Stimulated activated CD8-positive, alpha-beta memory T cell treated with anti-CD3 and anti-CD28 coated beads, Interleukin-7, amount 100 ng/mL, for 48 hours (primary cell): ENCODE measurements at places on chromosomes 11 and 22.

- no peak for DNase-seq
Measured at GRCh38 chr11:73978576-73979086, 4.0 kb downstream of the UCP2 start.

- DNase-seq = no peak
Measured at GRCh38 chr11:130043575-130043974, 26.1 kb upstream of the APLP2 start.

- no peak for DNase-seq
Measured at GRCh38 chr22:32800158-32800882, 1.2 kb upstream of the TIMP3 start.

- DNase-seq = no peak
Measured at GRCh38 chr11:19918302-19919049, 205.8 kb downstream of the NAV2 start.

- no peak for DNase-seq
Measured at GRCh38 chr11:113538451-113539412, 63.5 kb upstream of the DRD2 start.

GRCh38 chr11:100472727-100473389, 214.2 kb upstream of the ARHGAP42 start:
- DNase-seq = no peak

GRCh38 chr22:40631925-40632324, 4.6 kb downstream of the MRTFA start:
- DNase-seq = no peak

GRCh38 chr22:43562843-43563242, 151.0 kb downstream of the MPPED1 start:
- no peak for DNase-seq

GRCh38 chr11:127627204-127627603, 626.6 kb upstream of the KIRREL3 start:
- DNase-seq = no peak

GRCh38 chr11:66934950-66935779, 23.0 kb downstream of the PC start:
- DNase-seq = no peak

DNA sequence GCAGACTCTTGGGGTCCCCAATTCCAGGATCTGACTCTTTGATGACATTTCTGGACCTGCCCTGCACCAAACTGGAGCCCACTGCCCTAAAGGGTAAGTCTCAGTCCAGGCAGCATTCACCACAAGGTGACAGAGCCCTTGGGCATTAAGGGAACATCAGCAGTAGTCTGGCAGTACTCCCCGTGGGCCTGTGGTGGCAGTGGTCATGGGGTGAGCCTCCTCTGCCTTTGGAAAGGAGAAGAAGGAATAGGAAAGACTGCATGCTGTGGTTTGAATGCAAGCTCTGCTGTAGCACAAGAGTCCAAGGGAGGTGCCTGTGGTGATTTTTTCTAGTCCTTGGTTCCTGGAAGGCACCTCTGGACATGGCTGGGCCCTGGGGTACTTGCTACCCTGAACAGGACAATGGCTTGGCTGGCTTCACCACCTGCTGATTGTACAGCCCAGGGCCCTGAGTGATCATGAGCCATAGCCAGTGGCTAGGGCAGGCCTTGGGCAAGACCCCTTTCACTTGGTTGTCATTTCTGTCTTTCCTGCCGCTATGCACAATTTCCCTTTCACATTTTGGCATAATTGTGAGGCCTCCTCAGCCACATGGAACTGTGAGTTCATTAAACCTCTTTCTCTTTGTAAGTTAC, 160.7 kb upstream of the GRIA4 start:
- DNase-seq = no peak

DNA sequence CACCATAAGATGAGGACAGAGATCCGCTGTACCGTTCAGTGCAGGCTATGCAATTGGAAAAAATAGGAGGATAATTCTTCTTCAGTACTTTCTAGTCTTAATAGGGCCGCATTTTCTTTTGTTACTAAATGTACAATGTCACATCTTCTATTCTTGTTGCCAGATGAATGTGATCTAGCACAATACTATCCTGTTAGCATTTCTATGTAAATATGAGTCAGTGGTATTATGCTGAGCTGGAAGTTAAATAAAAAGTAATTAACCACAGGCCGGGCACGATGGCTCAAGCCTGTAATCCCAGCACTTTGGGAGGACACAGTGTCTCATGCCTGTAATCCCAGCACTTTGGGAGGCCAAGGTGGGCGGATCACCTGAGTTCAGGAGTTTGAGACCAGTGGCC, 24.4 kb upstream of the BIRC3 start:
- DNase-seq = no peak

GRCh38 chr11:76073724-76074123, 132.6 kb downstream of the WNT11 start:
- no peak for DNase-seq

GRCh38 chr11:119023741-119024140, 5.2 kb downstream of the TRAPPC4 start:
- no peak for DNase-seq
